Progenitor cell of endocrine pancreas (in vitro differentiated cells): ENCODE measurements at places on chromosomes 4 and X.

- DNase-seq = no peak
Observed at GRCh38 chr4:111761531-111761930, 383.7 kb upstream of the FAM241A start.

DNA sequence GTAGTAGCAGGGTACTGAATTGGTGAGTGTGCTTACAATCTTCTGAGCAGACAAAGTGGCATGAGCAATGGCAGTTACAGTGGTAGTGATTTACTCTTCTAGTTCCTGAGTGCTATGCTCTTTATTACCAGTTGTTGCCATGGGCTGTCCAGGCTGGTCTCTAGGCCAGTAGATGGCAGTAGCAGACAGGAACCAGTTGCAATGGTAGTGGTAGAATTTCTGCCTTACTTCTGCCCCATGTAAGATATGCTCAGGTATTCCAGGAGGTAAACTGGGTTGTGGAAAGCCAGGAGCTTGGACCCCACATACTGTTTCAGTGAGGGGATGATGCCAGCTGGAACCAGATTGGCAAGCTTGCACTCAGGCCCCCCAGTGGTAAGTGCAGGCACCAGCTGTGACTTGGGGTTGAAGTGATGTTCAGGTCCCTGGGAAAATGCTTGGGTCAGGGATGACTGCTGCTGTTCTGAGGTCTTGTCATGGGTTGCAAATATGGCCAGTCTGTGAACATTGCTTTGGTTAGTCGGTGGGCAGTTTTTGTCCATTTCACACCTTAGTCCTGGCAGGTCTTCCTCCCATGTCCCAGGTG is 63.0 kb upstream of the ZXDB start:
- no peak for DNase-seq

DNA sequence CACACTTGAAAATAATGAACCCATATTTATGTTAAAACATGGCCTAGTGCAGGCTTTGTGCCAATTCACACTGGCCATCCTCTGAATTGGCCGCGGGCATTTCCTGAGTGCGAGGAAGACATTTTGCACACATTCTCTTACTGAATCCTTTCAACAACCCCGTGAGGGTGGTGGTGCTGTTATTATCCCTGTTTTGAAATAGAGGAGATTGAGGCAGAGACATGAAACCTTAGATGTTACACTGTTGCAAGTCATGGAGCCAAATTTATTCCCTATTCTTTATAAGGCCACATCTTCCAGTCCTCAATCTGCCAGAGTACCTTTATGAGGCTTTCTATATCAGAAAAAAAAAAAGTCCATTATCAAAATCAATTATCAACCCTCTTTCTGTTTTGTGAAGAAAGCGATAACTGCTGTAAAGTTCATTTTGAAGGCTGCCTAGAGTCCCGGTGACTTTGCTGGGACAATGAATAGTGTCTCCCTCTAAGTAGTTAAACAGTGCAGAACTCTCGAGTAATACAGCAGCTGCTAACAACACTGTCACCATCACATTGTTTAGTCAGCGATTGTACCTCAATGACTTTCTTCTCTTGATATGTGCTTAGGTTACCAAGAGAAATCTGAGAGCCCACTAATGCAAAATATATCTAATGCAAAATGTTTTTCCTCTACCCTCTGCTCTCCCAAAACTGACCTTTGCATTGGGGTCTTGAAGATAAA is 242.3 kb upstream of the PPARGC1A start:
- no peak for DNase-seq

DNA sequence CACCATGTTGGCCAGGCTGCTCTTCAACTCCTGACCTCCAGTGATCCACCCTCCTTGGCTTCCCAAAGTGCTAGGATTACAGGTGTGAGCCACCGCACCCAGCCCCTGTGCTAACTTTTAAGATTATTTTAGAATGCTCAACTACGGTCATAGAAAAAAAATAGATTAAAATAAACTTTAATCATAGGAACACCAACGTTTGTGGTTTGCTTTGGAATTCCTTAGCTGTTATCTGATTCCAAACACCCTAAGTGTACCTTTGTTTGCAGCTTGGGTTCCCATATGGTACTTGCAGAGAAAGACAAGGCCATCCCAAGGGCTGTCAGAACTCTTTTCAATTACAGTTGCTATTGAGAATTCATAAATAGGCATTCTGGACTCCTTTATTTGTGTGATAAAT is 90.1 kb upstream of the EFHC2 start:
- DNase-seq = no peak

DNA sequence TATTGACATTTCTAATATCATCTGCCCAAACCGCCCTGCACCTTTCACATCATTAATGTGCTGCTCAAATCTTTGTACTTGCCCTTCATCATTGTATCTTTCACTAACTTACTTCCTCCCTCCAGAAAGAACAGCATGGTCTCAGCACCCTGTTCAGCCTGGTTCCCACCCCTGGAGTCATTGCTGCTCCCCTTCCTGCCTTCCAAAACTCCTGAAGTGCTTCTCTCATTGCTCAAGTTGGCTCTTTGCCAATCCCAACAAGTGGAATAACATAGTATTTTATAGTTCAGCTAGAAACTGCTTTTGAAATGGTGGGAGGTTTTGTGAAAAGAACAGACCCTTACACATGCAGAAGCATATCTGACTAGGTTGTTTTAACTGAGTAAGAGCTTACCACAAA is 14.0 kb upstream of the TTC29 start:
- no peak for DNase-seq

DNA sequence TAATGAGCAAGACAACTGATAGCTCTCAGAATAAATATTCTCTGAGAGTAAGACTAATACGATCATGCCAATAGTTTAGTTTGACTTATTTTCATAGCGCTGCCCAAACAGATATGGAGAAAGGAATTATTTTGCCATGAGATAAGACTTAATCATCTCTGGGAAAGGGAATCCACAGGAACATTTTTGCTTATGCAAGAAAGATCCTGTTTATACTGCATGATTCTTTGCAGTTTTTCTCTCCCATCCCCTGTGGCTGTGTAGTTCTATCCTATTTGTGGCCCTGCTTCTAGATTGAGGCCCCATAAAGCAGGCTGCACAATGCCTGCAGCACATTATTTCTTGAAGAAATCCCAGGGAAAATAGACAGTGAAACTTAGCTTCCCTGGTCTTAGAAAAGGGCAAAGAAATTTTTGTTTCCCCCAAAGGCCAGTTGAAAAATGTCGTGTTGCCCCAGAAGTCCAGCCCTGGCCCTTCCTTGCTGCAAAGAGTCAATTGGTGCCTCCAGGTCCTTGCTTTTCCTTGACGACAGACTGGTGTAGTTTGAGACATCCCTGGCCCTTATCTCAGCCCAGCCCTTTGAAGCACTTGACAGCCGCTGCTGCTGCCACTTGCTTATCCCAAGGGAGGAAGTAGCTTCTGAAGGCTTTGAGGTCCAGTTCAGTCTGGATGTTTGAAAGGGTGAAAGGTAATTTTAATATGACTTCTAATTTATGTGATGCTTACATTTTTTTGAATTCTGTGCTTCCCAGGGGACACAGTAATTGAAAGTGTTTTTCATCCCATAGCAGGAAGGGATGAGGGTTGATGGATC is 45.0 kb upstream of the SH3RF1 start:
- no peak for DNase-seq
